Lower lobe of right lung (tissue), 2 donors: ENCODE measurements at places on chromosomes 7 and 10. TPM values are rescaled to one million over a fixed set of nuclear protein-coding genes. Genes with fewer than 3 reads are reported as not detected.

Gene CUZD1
- total RNA-seq, result 0.56 TPM

Gene MRPS17
- total RNA-seq, result 10.2 TPM

DNA sequence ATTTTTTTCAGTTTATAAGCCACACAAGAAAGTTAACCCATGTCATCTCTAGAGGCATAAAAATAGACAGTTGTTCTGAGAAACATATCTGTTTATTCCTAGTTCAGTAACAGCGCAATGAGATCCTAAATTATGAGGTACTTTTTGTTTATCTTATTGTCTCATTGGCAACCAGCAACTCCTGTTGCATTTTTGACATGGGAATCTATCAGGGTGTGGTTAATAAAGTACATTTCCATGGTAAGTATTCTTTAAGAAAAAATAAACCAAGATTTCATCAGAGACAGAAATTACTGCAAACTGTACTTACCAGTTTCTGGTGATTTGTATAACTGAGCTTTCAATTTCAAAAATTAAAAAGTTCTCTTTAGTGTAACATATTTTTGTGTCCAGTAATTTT is 9.0 kb downstream of the FAS start:
- peaks cover 58% of the 10 kb centered on the region for H3K4me1 ChIP-seq
- peaks cover 16% of the 10 kb centered on the region for H3K36me3 ChIP-seq
- DNase-seq, result no peak
- H3K4me3 ChIP-seq, result no peak overlapping the region
- no peaks in the 10 kb centered on the region for H3K27me3 ChIP-seq

- H3K4me1 ChIP-seq, result no peaks in the 10 kb centered on the region
- no peaks in the 10 kb centered on the region for H3K27me3 ChIP-seq
- no peak for DNase-seq
- H3K27ac ChIP-seq, result no peak overlapping the region
- H3K4me3 ChIP-seq, result no peak overlapping the region
Observed at GRCh38 chr7:94422827-94423460, 28.2 kb downstream of the COL1A2 start.

Gene ZNF503
- total RNA-seq, result 28.3 TPM

DNA sequence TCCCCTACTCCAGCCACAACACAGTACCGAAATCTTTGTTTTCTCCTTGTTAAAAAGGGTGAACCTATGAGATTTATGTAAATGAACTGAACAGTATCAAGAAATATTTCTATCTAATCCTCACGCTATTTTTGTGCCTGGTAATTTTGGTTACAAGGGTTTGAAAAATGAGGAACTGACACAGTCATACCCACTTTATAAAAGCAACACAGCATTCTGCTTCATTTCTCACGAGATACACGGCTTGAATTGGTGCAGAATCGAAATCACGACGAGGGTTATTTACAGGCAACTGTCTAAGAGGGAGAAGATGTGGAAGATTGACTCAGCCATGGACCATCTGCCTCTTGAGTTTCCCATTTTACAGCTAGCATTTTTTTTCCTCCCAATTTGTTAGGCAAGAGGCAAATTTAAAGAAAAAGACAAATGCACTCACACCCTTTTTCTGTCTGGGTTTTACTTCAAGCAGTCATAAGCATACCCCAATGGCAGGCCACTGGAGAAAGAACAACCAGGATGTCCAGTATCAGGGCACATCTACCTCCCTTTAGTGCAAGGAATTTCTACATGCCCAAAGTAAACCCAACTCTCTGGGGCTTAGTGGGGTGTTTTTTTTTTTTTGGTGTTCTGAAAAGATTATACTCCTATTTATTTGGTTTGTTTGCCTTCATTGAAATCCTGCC is 108.1 kb downstream of the ITGB8 start:
- H3K36me3 ChIP-seq, result no peaks in the 10 kb centered on the region
- H3K27ac ChIP-seq, result no peak overlapping the region
- no peaks in the 10 kb centered on the region for H3K4me1 ChIP-seq
- H3K4me3 ChIP-seq, result no peak overlapping the region
- no peak for DNase-seq

DNA sequence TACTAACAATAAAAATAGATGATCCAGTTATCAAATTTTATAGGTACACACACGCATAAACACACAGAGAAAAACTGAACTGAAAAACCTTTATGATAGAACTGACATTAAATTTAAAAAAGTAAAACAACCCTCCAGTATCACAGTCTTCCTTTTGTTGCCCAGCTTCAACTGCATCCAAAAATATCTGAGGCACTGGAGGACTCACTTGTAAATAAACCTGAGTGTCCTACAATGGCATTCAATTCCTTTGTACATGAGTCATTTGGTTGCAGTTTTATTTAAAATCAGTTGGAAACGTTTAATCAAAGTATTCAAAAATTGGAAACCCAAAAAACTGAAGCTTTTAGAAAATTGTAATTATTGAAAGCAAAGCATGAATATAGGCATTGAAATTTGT is 265.2 kb upstream of the CSTF2T start:
- no peaks in the 10 kb centered on the region for H3K36me3 ChIP-seq
- no peaks in the 10 kb centered on the region for H3K27me3 ChIP-seq
- H3K4me3 ChIP-seq, result no peak overlapping the region
- no peaks in the 10 kb centered on the region for H3K4me1 ChIP-seq

GRCh38 chr7:124893140-124893827 is 36.3 kb downstream of the POT1 start:
- H3K27me3 ChIP-seq, result no peaks in the 10 kb centered on the region
- no peaks in the 10 kb centered on the region for H3K4me1 ChIP-seq
- no peak for DNase-seq

GRCh38 chr7:87870471-87870870 is 5.7 kb downstream of the SLC25A40 start:
- no peak overlapping the region for H3K4me3 ChIP-seq
- no peaks in the 10 kb centered on the region for H3K36me3 ChIP-seq
- no peaks in the 10 kb centered on the region for H3K27me3 ChIP-seq

GRCh38 chr10:90977855-90978486 is 57.1 kb upstream of the ANKRD1 start:
- no peak overlapping the region for H3K4me3 ChIP-seq
- no peak for DNase-seq
- H3K27me3 ChIP-seq, result no peaks in the 10 kb centered on the region
- H3K4me1 ChIP-seq, result no peaks in the 10 kb centered on the region
- no peak overlapping the region for H3K27ac ChIP-seq
- H3K36me3 ChIP-seq, result no peaks in the 10 kb centered on the region

GRCh38 chr7:150631866-150632864 is at the start of gene GIMAP6:
Gene GIMAP6, minus strand, starts transcription at chr7:150632385. Its CDS starts 2,243 bp downstream, at chr7:150630142.
- peak within 1 kb of the TSS; percentile 81 for H3K27ac ChIP-seq
- H3K27me3 ChIP-seq, result no peaks in the 10 kb centered on the region
- DNase-seq, result no peak
- peaks cover 22% of the 10 kb centered on the region for H3K36me3 ChIP-seq
- H3K4me3 ChIP-seq, result peak within 1 kb of the TSS; percentile 58

- no peaks in the 10 kb centered on the region for H3K27me3 ChIP-seq
- H3K4me3 ChIP-seq, result no peak overlapping the region
- peaks cover 5% of the 10 kb centered on the region for H3K4me1 ChIP-seq
- no peak for DNase-seq
- H3K27ac ChIP-seq, result no peak overlapping the region
- no peaks in the 10 kb centered on the region for H3K36me3 ChIP-seq
Observed at GRCh38 chr10:98472196-98472595, 25.5 kb upstream of the HPS1 start.

- no peaks in the 10 kb centered on the region for H3K36me3 ChIP-seq
- DNase-seq, result no peak
- no peaks in the 10 kb centered on the region for H3K27me3 ChIP-seq
- H3K4me3 ChIP-seq, result no peak overlapping the region
- no peak overlapping the region for H3K27ac ChIP-seq
Observed at GRCh38 chr7:155918720-155919390, 106.6 kb upstream of the SHH start.

- H3K4me1 ChIP-seq, result peaks cover 8% of the 10 kb centered on the region
- no peaks in the 10 kb centered on the region for H3K36me3 ChIP-seq
- DNase-seq, result no peak
- H3K27me3 ChIP-seq, result no peaks in the 10 kb centered on the region
- H3K27ac ChIP-seq, result peak overlapping the region; percentile 16
- no peak overlapping the region for H3K4me3 ChIP-seq
Observed at GRCh38 chr10:50431791-50432190, 180.5 kb upstream of the ASAH2 start.

DNA sequence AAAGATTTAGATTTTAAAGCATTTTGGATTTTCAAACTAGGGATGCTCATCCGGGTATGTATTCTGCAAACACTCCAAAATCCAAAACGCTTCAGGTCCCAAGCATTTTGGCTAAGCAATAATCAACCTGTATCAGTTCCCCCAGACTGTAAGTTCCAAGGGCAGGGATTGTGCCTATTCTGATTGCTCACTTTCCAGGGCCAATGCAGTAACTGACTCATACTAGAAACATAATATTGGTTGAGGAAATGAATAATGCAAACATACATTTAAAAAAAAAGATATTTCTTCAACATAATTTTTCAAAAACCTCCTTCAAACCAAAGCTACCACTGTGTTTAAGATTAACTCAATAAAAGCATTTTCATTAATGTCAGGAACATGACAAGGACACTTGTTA is 69.5 kb downstream of the HIBADH start:
- H3K4me1 ChIP-seq, result no peaks in the 10 kb centered on the region
- no peaks in the 10 kb centered on the region for H3K27me3 ChIP-seq
